ENCODE measurements at places on chromosomes 5 and 9. TPM values are rescaled to one million over a fixed set of nuclear protein-coding genes. Genes with fewer than 3 reads are reported as not detected.
A peak's percentile ranks its signal among the peaks of the same experiment; 100 is the strongest.

SHISAL2B gene
- total RNA-seq, result not detected

FUT7 gene
- total RNA-seq, result 0.13 TPM

TLN1 gene
- total RNA-seq, result 433 TPM

IFNB1 gene
- not detected for total RNA-seq

DNA sequence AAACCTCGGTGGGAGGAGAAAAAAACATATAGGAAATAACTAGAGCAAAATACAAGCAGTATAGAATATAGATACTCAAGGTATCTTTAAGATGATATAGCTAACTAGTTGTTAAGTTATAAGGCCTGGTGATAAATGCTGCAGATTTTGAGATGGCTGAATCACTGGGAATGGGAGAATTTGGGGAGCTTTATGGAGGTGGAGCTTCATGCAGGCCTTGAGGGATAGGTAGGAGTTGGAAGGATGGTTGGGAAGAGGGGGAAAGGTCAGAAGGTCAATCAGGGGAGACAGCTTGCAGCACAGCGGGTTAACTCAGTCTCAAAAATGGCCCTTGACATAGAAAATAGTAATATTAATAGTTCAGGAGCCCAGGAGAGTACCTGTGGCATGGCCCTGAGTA is 34.8 kb downstream of the RAI14 start:
- no peak overlapping the region for H3K4me3 ChIP-seq
- H3K27ac ChIP-seq, result peak overlapping the region; percentile 43
- peaks cover 29% of the 10 kb centered on the region for H3K36me3 ChIP-seq
- peaks cover 58% of the 10 kb centered on the region for H3K4me1 ChIP-seq
- no peaks in the 10 kb centered on the region for H3K27me3 ChIP-seq
- DNase-seq, result no peak

GRCh38 chr5:37308793-37309192 is 59.6 kb upstream of the CPLANE1 start:
- no peak overlapping the region for H3K4me3 ChIP-seq
- peaks cover 31% of the 10 kb centered on the region for H3K36me3 ChIP-seq

TAF11L9 gene
- total RNA-seq, result not detected

Data from osteocyte (in vitro differentiated cells).